ENCODE measurements at places on chromosomes 2 and 18. TPM values are rescaled to one million over a fixed set of nuclear protein-coding genes. Genes with fewer than 3 reads are reported as not detected.

The COLEC11 gene
- total RNA-seq, result 0.77 TPM

The TCF23 gene
- total RNA-seq, result not detected

The DRC1 gene
- total RNA-seq, result not detected

The KCNG3 gene
- 0.11 TPM for total RNA-seq

The UGT1A4 gene
- not detected for total RNA-seq

The SCN3A gene
- not detected for total RNA-seq

The ASB3 gene
- 29.8 TPM for total RNA-seq

The IL37 gene
- total RNA-seq, result not detected

The KCNG2 gene
- not detected for total RNA-seq

The RGPD4 gene
- 0.31 TPM for total RNA-seq

The UGT1A3 gene
- total RNA-seq, result not detected

The GLI2 gene
- 1.9 TPM for total RNA-seq

The ANKRD62 gene
- not detected for total RNA-seq

All from activated naive CD8-positive, alpha-beta T cell treated with anti-CD3 and anti-CD28 coated beads, Interleukin-2, amount 10 ng/mL, durations not matched to agents 7 days and 5 days (primary cell).